GM23338 (cell line): ENCODE measurements at places on chromosomes 16 and 17.
A peak's percentile ranks its signal among the peaks of the same experiment; 100 is the strongest.

DNA sequence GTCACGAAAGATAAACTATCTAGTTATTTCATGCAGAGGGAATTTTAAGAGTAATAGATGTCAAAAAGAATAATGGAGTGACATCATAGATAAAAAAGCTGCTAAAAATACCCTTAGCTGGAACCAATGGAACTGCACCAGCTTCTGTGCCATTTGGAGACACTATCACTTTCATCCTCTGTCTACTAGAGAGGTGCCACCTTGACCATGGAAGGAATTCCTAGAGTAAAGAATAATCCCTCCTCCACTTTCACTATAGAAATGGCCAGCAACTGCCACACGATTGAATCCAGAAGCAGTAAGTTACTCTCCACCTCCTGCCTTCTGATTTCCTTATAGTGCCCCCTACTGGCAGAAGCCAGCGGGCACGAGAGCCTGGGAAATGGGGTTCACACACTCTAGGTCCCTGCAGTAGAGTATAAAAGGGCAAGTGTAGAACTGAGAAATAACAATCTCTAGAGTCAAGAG, 2.8 kb upstream of the ALDH3A2 start:
- DNase-seq: peak; percentile 81

DNA sequence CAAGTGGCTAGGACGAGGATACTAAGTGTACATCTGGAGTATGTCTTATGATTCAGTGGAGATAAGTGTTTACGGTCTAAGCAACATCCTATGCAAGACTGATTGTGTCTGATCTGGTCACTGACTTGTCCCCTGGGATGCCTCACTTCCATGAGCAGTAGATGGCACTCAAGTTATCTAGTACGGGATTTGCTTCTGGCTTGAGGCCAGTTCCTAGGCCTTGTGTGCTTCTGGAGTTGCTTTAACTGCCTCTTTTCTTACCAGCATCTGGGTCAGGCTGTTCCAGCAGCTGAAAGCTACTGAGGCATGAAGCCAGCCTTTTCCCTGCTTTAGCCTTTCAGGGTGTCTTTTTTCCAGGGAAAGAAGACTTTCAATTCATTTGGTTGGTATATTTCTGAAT, 23.0 kb downstream of the SUPT6H start:
- no peak for DNase-seq

- no peak for DNase-seq
Measured at GRCh38 chr16:50598256-50598894, 50.2 kb downstream of the NKD1 start.

GRCh38 chr17:55433029-55433628, 11.5 kb upstream of the MMD start:
- DNase-seq: no peak

- no peak for DNase-seq
Measured at GRCh38 chr16:2523801-2524231, 3.6 kb downstream of the AMDHD2 start.

GRCh38 chr17:51725185-51725584, 433.3 kb downstream of the CA10 start:
- no peak for DNase-seq

GRCh38 chr16:85502357-85502756, 110.8 kb upstream of the GSE1 start:
- no peak for DNase-seq

- no peak for DNase-seq
Measured at GRCh38 chr16:79164388-79164995, 436.0 kb downstream of the MAF start.

DNA sequence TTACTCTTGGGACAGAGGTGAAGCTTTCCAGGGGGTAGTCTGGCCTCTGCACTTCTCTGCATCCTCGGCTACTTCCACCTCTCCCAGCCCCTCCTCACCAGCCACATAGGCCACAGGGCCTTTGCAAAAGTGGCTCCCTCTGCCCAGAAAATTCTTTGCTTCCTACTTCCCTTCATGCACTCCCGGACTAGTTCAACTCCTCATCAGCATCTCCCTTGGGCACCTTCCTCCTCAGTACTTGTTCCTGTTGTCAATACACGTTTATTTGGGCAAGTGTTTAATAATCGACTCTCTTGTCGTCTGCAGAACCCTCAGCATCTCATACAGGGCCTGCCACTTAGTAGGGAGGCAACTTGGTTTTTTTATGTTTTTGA, 23.1 kb upstream of the USP7 start:
- DNase-seq: no peak

DNA sequence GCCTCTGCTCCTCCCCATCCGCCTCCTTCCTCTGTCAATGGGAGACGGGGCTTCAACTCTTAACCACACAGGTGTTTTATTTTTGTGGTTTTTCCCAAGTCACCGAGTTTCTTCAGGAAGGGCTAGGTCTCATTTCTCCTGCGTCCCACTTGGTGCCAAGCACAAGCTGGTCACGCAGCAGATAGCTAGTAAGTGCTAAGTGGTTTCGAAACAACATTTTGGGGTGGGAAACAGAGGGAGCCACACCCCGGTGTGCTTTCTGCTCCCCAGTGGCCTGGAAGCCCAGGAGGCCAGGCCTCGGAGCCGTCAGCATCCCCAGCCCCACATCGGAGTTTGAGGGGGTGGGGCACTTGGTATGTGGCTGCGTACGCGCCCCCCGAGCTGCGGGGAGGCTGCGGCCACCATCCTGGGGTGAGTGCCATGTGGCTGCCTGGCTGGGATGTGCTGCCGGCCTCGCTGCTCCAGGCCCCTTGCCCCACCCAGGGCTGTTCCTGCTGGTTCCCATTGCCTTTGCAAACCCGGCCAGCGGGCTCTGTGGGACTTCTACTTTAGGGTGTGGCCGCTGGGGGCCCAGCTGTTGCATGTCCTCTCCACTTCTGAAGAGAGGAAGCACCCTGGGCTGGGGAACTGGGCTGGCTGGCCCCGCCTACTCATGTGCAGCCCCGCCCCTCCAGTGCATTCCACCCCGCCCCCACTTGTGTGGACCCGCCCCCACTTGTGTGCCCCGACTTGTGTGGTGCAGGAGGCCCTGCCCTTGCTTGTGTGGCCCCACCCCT, 55.6 kb downstream of the BAIAP2 start:
- peak; percentile 78 for DNase-seq

GRCh38 chr16:89478576-89479221, 11.7 kb downstream of the ANKRD11 start:
- DNase-seq: no peak

DNA sequence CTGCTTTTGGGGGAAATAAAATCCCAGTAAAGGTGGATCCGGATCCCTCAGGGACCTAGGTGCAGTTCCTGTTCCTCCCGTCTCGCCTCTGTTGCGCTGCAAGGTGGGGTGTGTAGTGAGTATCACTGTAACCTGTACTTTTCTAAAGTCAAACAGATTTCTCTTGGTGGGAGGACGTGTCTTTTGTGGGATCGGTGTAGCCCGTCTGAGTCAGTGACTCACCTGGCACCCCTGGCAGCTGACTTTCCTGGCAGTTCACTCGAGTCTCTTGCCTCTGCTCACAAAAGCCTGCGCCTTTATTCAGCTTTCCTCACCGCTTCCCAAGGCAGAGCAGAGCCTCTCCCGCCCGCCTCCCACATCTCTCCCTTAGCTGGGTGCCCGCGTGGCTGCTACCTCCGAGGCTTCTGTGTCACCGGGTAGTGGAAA, 85.7 kb downstream of the CMIP start:
- DNase-seq: no peak

GRCh38 chr17:50507871-50508572, at the start of gene MYCBPAP:
Gene MYCBPAP, plus strand, starts transcription at chr17:50508439. Its CDS starts 236 bp downstream, at chr17:50508675.
- DNase-seq: peak; percentile 91

GRCh38 chr17:48505788-48506187, 25.0 kb downstream of the HOXB1 start:
- no peak for DNase-seq

- peak; percentile 89 for DNase-seq
Measured at GRCh38 chr17:81733507-81734404, 21.7 kb downstream of the SLC25A10 start.

- DNase-seq: no peak
Measured at GRCh38 chr17:11916091-11916490, 81.2 kb downstream of the ZNF18 start.

DNA sequence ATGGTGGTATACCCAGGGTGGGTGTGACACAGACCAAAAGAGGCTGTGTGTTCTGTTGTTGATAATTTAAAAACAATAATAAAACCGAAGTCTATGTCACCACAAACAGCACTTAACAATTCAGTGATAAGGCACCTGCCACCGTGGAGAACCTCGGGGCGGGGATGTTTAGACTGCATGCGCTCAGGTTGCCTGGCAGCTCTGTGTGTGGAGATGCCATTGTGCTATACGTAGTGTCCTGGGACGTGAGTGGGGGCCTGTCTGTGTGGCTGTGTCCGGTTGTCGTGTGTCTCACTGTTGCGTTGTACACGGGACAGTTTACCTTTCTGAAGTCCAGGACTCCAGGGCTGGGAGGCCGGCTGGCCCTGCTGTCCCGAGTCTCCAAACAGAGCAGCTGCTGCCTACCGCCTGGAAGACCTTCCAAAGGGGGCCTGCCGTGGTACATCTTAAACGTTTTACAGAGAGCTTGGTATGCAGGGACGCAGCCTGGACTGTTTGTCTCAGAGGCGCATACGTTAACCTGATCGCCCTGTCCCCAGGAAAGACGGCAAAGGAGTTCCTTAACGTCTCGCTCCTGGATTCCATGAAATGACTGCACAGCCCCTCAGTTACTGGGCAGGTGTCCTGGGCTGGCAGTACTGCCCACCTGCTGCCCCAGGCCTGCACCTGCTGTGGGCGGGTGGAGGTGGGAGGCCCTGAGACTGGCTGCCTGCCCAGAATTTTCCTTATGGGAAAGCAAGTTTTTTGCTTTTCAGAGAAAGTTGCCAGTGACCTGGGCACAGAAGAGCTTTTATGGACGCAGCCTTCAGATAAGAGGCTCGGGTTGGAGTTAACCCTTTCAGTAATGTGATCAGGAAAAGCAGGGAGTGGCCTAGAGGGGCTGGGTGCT, 19.0 kb downstream of the SPIRE2 start:
- DNase-seq: no peak

DNA sequence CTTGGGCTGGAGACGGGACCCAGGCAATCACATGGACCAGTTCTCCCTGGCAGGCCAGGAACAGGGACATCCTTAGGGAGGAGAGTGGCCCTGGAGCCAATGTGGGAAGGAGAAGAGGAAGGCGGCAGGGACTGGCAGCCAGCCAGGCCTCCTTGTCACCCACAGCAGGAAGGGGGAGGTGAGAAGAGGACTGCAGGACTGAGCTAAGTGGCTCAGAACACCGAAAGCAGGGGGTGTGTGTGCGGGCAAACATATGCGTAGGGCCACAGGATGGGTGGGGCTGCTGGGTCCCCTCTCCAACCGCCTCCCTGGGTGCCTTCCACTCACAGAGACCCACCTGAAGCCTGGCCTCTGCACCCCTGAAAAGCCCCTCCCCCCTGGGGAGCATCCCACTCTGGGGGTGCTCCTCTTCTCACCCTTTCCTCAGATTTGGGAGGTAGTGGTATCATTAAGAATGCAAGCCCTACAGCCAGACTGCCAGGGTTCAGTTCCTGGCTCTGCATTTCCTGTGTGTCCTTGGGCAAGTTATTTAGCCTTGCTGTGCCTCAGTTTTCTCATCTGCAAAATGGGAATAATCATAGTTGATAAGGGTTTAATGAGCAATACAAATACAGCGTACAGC, 8.1 kb downstream of the PNMT start:
- no peak for DNase-seq

GRCh38 chr16:83270061-83270460, 537.7 kb upstream of the HSBP1 start:
- DNase-seq: no peak

GRCh38 chr17:48818361-48818841, 1.4 kb upstream of the TTLL6 start:
- DNase-seq: peak; percentile 91

DNA sequence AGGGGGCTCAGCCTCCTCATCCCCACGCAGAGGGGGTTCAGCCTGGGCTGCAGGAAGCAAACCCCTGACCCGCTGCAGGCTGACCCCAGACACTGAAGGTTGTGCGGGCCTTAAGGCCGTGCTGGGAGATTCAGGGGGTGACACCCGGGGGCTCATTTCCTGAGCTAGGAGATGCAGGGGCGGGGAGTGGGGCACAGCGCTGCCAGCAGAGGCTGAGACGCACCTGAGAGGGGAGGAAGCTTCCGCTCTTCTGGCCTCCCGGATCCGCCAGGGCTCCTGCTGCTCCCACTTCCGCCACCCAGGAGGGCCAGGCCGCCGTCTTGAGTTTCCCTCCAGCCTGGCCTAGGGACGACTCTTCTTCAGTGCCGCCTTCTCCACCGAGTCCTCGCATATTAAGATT, 173.2 kb upstream of the FOXF1 start:
- DNase-seq: no peak

- DNase-seq: no peak
Measured at GRCh38 chr17:21174713-21175112, 39.2 kb downstream of the TMEM11 start.

DNA sequence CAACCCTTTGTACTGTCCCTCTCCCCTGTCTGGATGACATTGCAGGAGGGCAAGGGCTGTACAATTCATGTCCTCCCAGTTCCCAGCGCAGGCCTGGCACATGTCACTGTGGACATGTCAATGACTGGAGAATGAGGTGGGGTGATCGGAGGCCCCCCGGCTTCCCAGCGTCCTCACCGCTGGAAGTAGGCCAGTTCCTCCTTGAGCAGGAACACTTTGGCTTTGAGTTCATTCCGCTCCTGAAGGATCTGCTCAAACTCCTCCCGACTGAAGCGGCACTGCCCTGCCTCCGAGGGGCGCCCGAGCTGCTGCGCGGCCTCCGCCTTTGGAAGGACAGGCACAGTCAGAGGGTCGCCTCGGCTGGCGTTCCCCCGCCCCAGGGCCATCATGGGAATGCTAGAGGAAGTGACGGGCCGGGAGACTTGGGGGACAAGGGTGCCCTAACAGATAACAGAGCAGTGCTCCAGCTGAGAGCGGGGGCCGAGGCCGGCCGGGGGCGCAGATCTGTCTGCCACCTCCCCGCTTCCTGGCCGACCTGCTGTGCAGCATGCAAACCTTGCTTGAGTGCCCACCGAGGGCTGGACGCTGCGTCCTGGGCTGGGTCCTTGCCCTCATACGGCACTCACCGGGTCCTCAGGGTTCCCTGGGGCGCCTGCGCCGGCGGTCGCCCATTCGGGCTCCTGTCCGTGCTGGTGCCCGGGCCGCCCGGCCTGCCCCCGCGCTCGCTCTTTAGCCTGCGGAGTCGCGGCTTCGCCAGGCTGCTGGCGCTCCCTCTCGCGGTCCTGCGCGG, 1.3 kb downstream of the RILP start:
- DNase-seq: peak; percentile 83

GRCh38 chr17:17532991-17533390, 36.8 kb upstream of the RASD1 start:
- no peak for DNase-seq

DNA sequence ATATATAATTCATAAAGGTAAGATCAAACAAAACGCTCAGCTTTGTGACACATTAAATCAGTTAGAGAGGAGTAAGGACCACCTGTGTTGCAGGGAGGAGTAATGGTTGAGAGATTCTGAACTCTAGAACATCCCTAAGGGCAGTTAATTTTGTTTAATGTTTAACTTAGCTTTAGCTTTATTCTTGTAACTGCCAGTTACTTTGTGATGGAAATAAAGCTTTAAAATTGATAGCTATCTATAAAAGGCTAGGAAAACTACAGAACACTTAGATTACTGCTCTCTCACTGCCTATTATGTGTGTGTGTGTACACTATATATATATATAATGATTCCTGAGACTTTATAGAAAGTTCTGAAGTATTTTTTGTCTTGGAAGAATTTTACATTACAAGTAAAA, 37.8 kb downstream of the PTRH2 start:
- no peak for DNase-seq

GRCh38 chr17:7250695-7251627, 573 bp downstream of the CTDNEP1 start:
- peak; percentile 27 for DNase-seq
